Stimulated activated CD8-positive, alpha-beta memory T cell treated with anti-CD3 and anti-CD28 coated beads, Interleukin-7, amount 100 ng/mL, for 1 hour (primary cell): ENCODE measurements at places on chromosomes 16 and 17.

DNA sequence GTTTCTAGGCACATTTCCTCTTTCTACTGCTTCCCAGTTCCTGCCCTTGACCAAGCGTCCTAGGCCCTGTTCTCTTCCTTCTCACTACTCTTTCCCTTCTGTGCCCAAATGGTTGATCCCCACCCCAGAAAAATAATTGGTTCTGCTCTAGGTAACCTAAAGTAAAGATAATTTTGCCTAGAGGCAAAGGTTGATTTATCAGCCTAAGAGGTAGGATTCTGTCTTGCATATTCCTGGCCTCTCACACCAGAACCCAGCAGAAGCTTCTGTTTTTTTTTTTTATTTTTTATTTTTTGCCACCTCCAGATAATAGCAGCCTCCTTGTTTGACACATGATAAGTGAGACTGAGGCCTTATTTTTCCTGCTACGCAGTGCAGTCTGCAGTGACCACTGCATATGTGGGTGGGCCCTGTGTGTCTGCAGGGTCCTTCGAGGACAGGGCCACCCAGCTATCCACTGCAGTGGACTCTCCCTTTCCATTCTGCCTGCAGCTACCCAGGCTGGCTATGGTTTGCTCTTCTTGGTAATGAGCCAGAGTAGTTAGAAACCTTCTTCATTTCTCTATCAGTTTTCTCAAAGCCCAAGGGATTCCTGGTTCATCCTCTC is 701 bp downstream of the PIPOX start:
- no peak for DNase-seq

DNA sequence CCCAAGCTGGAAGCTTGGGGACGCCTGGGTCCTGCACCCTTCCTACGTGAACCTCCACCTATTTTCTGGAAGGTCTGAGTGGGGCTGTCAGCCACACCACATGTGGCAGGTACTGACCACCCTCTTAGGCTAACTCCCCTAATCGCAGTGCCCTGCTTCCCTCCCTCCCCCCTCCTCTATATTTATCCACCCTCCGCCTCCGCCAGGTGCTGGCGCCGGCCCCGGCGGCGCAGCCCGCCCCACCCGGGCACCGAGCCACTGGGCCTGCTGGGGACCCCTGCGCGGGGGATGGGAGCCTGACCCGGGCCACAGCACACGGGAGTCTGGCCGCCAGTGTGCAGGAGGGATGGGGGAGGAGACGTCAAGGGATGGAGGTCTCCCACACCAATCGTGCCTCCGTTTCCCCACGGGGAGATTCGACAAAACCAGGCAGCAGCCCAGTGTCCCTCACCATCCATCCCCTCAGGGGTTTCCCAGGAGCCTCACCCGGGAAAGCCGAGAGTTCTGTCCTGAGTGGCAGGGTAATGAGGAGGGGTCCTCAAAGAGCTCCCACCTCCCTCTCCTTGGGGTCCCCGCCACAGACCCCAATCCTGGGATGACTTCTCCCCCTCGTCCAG is 1.3 kb downstream of the PLEKHH3 start:
- DNase-seq = no peak

DNA sequence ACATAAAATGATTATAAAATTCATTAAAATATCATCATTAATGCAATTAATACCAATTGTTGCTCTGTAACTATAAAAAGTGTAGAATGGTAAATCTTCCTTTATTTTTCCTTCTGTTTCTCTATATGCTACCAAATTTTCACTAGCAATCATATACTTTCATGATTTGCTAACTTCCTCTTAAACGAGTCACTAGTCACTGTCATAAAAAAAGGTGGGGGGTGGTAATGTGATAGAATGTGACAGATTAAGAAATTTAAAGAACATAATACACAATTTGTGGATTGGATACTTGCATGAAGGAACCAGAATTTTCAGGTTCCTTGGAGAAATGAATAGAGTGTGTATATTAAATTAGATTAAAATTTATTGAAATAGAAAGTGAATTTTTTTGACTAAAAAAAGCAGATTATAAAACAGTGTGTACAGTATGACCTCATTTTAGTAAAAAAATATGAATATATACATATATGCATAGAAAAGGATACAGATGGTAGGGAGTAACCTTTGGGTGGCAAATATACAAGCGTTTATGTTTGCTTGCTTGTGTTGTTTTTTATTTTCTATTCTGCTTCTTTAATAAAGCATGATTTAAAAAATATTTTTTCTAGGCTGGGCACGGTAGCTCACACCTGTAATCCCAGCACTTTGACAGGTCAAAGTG is 56.7 kb upstream of the C17orf78 start:
- no peak for DNase-seq

DNA sequence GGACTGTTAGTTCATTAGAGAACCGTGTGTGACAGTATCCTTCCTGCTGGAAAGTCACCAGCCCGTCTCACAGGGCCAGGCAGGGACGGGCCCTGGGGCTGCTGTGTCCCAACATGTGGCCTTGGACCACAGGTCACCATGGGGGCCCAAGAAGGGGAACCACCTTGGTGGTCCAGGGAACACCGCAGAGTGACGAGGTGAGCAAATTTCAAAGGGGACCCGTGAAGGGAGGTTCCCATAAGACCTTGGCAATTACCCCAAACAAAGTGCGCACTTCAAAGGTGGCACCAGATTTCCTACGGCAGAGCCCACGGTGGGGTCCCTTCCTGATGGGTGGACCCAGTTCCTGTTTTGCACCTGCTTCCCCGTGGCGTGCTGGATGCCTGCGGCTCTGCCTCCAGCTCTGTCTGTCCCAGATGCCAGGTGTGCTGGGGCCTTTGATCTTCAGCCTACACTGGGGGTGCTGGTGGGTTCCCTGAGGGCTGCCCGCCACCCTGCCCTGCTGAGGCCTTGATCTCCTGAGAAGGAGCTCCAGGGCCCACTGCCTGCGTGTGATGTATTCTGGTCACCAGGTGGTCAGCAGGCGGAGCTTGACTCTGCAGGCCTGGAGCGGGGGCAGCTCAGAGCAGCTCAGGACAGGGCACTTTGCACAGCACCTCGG is 27.0 kb downstream of the SLC7A5 start:
- no peak for DNase-seq

- DNase-seq = no peak
Measured at GRCh38 chr17:66496306-66496705, 193.9 kb downstream of the PRKCA start.

DNA sequence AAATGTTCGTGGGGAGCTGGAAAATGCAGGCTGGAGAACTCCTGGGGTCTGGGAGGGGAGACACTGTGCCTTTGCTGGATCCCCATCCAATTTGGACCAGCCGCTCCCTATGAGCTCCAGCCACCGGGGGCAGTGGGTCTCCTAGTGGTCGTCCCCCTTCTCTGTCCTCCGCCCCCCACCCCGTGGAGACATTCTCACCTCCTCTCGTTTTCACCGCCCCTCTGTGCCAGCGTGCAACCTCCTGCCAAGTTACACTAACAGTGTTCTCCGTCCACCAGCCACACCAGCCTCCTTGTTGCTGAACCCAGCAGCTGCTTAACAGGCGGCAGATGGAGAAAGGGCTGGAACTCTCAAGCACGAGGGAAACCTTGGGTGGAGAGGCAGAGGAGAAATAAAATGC is 67.4 kb upstream of the SOX9 start:
- no peak for DNase-seq

DNA sequence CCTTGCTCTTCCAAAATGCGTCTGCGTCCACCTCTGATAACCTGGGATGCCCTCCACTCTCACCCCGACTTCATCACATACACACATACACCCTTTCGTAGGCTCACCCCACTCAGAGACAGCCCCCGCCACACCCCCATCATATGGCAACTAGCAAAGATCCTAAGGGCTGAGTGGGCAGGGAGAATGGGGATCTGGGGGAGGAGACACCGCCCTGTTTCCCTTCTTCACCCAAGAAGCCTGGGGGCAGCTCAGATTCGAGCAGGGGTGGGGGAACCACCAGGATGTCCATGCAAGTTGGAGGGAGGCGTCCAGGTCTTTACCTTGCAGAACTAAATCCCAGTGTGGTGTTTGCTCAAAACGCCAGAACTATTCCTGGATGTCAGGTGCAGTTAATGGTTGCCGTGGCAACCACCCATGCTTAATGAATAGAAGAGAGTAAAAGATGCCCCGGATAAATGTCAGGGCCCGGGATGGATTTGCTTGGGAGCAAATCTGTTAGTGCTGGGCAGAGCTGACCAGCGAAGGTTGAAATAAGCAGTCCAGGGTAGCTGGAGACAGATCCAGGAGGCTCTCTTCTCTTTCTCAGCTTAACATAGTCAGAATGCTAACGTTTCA is 72.8 kb downstream of the CACNG3 start:
- no peak for DNase-seq

DNA sequence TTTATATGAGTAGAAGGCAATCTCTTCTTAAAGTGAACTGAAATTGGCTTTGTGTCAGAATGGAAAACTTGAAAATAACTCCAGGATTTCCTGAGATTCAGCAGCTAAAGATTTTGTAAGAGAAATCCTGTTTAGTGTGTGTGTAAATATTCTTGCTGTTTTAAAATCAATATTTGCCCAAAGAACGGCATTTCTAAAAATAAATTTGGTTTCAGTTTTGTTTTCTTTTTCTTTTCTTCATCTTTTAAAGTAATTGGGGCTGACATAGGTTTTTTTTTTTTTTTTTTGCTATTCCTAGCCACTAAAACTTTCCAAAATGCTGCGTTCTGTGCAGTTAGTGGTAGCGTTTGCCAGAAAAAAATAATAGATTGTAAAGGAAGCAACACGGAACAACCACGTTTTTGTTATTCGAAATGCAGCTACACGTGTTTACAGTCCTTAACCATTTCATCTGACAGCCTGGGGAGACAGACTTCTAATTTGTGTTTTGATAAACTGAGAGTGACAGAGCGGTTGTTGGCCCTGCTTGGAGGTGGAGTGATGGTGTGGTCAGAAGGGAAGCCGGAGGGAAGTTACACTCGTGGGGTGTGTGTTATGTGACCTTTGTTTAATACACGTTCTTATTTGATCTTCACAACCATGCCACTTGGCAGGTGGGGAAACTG is 21.6 kb upstream of the SMPD3 start:
- no peak for DNase-seq

DNA sequence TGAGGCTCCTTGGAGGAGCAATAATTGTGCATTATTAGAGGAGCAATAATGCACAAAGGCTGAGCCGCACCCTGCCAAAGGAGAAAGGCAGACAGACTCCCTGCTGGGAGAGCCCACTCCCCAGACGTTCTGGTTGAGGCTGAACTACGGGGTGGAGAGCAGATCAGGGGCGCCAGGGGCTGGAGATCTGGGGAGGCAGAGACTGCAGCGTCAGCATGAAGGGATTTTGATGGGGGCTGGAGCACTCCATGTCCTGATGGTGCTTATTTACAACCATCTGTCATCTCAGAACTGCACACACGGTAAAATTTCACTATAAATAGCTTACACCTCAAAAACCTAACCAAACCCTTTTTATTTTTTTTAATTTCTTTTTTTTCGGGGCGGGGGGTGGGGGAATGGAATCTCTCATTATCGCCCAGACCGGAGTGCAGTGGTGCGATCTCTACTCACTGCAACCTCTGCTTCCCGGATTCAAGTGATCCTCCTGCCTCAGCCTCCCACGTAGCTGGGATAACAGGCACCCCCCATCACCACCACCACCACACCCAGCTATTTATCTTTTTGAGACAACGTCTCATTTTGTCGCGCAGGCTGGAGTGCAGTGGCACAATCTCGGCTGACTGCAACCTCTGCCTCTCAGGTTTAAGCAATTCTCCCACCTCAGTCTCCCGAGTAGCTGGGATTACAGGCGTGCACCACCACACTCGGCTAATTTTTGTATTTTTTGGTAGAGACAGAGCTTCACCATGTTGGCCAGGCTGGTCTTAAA is 4.3 kb upstream of the C16orf95 start:
- no peak for DNase-seq

- no peak for DNase-seq
Measured at GRCh38 chr17:66841744-66842143, 6.8 kb downstream of the CACNG5 start.

DNA sequence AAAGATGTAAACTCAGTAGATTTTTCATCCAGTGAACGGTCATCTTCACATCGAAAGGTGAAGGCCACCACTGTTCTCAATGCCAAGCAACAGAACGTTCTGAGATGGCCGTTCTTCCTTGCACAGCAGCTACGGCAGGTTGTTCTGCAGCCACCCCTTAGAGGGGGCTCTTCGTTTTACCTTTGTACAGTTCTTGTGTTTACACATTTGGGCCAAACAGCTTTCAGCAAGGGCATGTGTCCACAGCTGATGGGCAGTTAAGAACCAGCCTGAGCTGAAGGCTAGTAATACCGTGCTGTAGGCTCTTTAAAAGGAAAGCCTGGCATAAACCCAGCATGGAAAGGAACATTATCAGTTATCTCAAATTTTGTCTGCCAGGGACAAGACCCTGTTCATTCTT is 15.9 kb downstream of the PLD6 start:
- no peak for DNase-seq

DNA sequence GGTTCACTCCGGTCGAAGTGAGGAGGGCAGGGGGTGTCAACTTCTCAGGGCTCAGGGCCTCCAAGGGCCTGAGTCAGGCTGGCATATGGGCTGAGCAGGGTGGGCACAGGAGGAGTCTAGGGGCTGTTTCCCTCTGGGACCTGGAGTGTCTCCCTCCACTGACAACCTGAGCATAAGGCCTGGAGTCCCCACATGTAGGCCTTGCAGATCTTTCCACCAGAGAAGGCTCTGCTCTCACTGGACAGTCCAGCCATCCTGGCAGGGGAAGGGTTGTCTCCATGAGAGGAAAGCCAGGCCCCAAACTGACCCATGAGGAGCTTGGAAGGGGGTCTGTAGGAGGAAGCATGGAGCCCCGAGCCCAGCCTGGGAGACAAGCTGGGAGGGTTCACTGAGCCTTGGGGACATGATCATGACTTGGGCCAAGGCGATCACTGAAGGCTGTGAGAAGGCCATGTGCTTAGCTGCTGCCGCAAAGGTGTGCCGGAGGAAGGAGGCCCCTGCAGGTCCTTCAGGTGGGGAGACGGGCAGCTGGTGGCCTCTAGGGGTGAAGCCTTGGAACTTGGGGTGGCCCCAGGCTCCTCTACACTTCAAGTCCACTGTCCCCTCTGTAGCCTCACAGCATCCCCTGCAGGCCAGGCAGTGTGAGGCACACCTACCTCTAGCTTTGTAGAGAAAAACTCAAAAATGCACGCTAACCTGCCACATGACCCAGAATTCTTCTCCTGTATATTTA is 9.9 kb downstream of the CMTM2 start:
- peak; percentile 37 for DNase-seq

DNA sequence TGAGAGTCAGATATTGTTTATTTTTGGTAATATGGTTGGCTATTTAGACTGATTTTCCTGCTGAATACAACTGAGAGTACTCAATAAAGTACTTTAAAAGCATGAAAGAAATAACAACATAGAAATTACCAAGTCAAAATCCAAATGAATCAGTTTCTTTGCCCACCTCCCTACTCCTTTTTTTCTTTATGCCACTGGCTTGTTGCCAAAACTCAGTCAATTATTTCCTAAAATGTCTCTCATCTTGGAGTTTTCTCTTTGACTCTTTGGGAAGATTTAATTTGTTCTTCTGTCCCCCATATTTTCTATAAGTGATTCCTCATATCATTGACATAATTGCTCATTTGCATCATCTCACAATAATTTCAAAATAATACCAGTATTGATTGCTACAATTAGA is 2.6 kb upstream of the OMG start:
- DNase-seq = no peak

- no peak for DNase-seq
Measured at GRCh38 chr17:32100971-32101631, 41.2 kb upstream of the RHOT1 start.

GRCh38 chr17:32021615-32021955 is 14.4 kb downstream of the LRRC37B start:
- no peak for DNase-seq
